ENCODE measurements at places on chromosomes 7 and 10.

- DNase-seq = no peak
Measured at GRCh38 chr7:52944921-52945320, 90.5 kb upstream of the POM121L12 start.

DNA sequence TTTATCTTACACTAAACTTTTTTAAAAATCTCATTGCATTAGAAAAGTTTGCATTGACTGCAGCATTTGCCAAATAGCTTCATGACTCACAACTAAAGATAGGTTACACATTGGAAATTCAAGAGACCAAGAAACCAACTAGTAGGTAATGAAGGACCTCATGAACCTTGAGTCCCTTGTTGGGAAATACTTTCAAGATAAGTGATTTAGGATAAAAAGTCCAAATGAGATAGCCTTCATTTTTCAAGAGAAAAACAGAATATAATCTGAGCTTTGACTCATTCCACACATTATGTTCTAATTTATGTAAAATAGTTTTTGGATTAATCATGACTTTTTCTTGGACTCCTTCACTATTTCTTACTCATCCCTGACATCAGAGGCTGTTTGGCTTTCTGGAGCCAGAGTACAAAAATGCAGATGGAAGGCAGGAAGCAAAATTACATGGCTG lies 13.1 kb upstream of the LIPF start:
- DNase-seq = no peak

DNA sequence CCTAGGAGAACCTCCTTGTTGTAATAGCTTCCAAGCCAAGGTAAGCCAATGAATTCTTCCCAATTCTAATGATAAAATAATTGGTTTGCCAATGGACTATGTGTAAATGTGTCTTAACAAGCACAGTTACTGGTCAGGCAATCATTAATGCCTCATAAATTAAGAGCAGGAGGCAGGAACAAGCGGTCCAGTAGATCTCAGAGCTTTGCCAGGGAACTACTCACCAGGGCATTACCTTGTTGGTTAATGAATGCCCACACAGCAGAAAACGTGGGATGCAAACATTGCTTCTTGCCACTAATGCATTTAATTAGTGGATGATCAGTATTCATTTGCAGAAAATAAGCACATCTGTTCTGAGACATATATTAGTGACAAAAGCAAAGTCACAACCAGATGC lies 26.7 kb upstream of the ZNF800 start:
- DNase-seq = no peak

GRCh38 chr10:129033790-129034272 lies 433.2 kb upstream of the MGMT start:
- DNase-seq = no peak

- no peak for DNase-seq
Measured at GRCh38 chr7:157757211-157757610, 420.4 kb downstream of the DNAJB6 start.

- DNase-seq = no peak
Measured at GRCh38 chr7:44244282-44244681, 43.5 kb downstream of the YKT6 start.

DNA sequence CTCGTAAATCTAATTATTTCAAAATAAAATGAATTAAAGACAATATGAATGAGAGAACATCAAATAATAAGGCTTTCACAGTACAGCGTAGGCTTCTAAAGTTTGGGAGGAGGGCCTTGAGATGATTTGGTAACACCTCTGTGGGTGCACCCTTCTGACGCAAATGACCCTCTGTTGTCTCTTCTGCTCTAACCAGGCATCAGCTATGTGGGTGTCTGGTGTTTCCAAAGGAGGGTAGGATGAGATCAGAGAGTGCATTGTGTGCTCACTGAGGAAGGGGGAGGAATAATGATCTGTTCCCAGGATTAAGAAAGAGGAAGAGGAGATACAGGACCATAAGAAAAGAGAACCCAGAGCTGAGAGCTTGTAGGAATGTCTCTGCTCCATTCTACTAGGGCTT lies 420.4 kb downstream of the SDK1 start:
- DNase-seq = no peak

- no peak for DNase-seq
Measured at GRCh38 chr7:108129018-108129965, 869 bp downstream of the LAMB4 start.

GRCh38 chr7:24051651-24052050 lies 232.3 kb upstream of the NPY start:
- no peak for DNase-seq

DNA sequence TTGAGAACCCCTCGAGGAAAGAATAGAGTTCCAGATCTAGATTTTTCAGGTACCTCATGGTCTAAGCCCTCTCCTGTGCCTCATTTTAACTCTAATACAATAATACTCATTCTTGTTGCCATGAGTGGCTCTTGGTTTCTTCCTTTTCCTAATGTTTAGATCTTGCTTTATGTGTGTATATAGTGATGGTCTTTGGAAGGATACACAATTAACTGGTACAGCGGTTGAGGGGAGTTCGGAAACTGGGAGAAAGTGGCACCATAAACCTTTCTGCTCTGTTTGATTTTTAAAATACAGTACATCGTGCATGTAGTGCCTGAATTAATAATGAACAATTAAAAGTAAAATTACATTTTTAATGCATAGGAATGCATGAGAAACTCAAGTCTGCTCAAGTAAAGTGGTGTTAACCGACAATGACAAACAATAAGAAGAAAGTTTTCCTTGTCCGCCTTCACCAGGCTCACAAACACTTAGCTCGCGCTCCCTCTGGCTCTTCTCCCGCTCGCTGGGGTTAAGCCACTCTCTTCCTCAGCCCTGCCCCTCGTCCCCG lies 386 bp upstream of the EIF4EBP2 start:
- DNase-seq = no peak

- DNase-seq = no peak
Measured at GRCh38 chr7:45682836-45683555, 108.8 kb downstream of the ADCY1 start.

- DNase-seq = no peak
Measured at GRCh38 chr10:1654247-1654646, 83.1 kb downstream of the ADARB2 start.

- no peak for DNase-seq
Measured at GRCh38 chr10:130443066-130443465, 306.9 kb downstream of the GLRX3 start.

Data from activated naive CD4-positive, alpha-beta T cell (primary cell).